ENCODE measurements at places on chromosomes 5 and 9.

GRCh38 chr5:57386958-57387357 lies 95.7 kb downstream of the ACTBL2 start:
- peak; percentile 67 for DNase-seq

GRCh38 chr9:16150938-16151650 lies 598.3 kb downstream of the CCDC171 start:
- no peak for DNase-seq

GRCh38 chr9:34624475-34625185 lies 4.2 kb downstream of the ARID3C start:
- no peak for DNase-seq

- DNase-seq, result no peak
These were observed 198.9 kb upstream of the SGCD start for GRCh38 chr5:156128026-156128425.

DNA sequence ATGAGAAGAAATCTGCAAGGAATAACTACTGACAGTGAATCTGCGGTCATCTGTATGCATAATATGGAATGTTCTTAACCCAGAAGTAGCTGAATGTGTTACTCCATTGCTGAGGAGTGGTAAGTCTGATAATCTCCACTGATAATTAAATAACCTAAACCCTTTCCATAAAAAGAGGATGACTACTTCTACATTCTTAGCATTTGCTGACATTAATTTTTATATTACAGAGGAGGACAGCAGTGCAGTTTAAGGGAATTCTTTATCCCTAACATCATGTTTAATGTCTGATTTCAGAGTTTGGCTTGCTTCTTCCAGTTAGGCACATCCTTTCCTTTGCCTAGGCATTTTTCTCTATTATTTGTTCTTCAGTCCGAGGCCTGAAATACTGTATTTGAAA lies 52.2 kb downstream of the CDC42SE2 start:
- DNase-seq, result peak; percentile 36

DNA sequence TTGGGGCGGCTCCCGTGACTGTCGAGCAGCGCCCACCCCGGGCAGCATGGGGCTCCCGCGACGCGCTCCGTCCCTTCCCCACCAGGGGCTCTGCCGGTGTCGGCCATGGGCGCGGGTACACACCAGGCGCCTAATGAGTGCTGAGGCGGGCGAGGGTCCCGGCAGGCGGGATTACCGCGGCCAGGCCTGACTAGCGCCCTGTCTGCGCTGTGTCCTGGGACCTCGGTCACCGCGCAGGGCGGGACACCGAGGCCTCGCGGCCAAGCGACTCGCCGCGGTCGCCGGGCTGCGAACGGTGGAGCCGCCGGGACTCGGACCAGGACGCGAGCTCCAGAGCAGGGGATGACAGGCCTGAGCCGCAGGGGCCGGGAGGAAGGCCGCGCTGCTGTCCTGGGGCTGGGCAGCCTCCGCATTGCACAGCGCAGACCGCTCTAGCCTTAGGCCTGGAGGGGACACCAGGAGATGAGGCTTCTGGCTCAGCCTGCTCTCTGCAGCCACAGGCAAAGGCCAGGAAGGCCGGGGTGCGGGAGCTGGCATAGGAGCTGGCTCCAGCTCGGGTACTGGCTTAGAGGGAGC lies 14.1 kb downstream of the LCN10 start:
- peak; percentile 18 for DNase-seq

- DNase-seq, result no peak
These were observed 52.3 kb upstream of the CPLX2 start for GRCh38 chr5:175819090-175819425.

DNA sequence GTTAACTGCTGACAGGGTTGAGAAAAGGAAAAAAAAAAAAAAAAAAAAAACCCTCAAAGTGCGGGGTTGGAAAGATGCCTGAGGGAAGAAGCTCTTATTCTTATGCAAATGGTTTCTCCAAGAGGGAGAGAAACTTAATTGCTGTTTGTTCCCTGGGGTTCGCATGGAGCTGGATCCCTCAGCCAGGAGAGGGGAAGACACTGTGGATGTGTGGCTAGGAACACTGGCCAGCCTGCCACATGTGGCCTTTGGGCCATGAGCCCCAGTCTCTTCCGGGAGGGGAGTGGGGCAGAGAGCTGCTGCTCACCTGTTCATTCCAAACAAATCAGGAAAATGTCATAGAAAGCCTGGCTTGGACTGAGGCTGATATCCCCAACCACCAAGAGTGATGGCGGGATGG lies 9.4 kb upstream of the SCGB3A2 start:
- DNase-seq, result no peak

GRCh38 chr5:170353011-170353761 lies 36.0 kb downstream of the KCNMB1 start:
- DNase-seq, result no peak

DNA sequence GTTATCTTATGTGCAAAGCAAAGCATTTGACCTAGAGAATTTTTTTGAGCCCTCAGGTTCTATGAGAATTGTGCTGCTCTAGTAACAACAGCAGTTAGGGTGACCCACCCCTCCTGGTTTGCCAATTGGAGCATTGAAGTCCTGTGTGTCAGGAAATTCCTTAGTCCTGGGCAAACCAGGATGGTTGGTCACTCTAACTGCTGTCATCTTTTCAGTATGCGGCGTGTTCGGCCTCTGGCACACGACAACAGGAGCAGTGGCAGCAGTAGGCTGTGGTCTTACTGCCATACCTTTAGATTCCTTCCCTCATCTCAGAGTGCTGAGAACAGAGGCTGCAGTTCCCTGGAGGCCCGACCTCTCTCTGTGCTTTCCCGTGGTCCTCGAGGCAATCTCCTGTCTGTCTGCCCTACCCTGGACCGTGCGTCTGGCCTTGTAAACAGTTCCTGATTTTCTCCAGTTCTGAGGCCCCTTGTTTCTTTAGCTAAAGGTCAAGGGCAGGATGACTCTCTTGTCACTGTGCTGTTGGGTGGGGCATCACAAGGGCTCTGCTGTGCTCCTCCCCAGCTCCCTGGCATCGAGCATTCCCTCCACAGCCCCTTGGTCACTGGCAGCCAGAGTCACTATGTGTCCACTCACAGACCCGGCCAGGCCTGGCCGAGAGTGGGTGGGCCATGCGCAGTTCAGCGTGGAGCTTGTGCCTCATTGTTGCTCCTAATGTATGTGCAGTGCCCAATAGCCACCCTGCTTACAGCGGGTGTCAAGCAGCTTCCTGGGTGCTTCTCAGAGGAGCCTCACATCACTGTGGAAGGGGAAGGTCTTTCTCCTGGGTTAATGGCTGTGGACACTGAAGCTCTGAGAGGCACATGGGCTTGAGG lies 18.5 kb upstream of the COL15A1 start:
- DNase-seq, result no peak

GRCh38 chr5:40025586-40025985 lies 600.8 kb upstream of the DAB2 start:
- no peak for DNase-seq

GRCh38 chr5:139701056-139701741 lies 53.0 kb downstream of the CXXC5 start:
- no peak for DNase-seq

GRCh38 chr9:133344979-133345378 lies 3.0 kb downstream of the MED22 start:
- no peak for DNase-seq

DNA sequence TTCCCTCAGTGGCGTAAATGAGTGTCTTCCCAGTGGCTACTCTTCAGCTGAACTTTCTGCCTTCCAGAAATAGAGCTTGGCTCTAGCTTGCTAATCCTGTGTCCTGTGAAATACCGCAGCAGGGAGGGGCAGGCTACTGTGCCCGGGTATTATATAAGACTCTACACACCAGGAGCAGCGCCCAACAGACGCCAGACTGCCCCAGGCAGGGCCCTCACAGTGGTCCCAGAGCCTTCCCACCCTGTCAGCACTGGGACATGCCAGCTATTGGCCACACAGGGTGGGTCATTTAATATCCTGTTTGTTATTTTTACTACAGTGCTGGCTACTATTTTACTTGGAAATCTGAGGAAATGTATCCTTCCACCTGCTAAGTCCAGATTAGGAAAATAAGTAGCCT lies 121.0 kb downstream of the FEM1C start:
- DNase-seq, result no peak

DNA sequence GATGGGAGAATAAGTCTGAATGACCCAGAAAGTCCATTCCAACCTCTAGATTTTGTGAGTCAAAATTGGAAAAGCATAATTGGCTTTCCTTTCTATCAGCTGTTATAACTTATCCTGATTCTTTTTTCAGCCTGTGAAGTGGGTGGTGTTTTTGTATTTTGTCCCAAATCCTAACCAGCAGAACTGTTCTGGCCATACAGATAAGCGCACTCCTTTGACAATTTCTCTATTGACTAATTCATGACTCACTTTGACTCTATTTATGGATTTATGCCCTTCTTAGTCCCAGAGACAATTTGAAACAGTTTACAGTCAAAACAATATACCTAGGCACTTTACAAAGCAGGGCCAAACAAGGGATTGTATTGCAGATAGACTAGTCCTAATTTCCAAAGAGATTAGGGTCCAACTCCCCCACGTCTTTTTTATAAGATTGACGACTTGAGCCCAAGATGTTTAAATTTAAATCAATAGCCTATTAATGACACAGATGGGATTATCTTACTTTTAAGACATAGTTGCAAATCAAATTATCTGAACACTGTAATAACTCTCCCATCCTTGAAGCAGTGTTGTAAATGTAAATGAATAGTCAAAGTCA lies 301.7 kb upstream of the SEMA6A start:
- DNase-seq, result no peak

Measured in fibroblast of skin of abdomen (primary cell).